ENCODE measurements at places on chromosomes 13 and 19. TPM values are rescaled to one million over a fixed set of nuclear protein-coding genes. Genes with fewer than 3 reads are reported as not detected.

Gene PPP1R15A
- total RNA-seq, result 15.8 TPM

Gene GSX1
- total RNA-seq, result not detected

Gene SUGP1
- total RNA-seq, result 38.6 TPM

DNA sequence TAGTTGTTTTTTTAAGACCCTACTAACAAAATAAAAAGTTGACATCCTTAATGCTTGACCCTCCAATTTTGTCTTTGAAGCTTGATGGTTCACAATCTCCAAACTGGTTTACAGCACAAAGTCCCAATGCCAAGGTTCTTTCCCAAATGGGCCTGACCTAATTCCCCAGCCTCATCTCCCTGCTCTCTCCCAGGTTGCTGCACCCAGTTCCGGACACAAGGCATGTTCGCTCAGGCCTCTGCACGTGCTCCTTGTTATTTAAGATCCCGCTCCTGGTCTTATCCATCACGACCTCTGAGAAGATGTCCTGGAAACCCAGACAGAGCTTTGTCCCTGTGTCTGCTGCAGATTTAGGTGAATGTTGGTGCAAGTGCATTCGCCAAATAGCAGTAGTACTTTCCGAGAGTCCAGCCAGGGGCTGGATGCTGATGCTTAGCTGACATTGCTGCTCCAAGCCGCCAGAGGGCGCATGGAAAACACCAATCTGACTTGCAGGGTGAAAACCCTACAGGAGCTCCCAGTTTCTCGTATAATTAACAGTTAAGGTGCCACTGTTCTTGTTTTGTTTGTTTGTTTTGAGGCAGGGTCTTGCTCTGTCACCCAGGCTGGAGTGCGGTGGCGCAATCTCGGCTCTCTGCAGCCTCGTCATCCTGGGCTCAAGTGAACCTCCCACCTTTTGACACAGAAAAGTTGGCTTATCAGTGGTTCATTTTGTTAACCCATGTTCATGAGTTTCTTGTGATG is 18.5 kb downstream of the LYPD3 start:
- H3K36me3 ChIP-seq, result no peaks in the 10 kb centered on the region
- no peak overlapping the region for H3K27ac ChIP-seq
- no peaks in the 10 kb centered on the region for H3K4me1 ChIP-seq
- no peaks in the 10 kb centered on the region for H3K27me3 ChIP-seq
- DNase-seq, result peak; percentile 89

- peak; percentile 86 for DNase-seq
- peaks cover 10% of the 10 kb centered on the region for H3K4me1 ChIP-seq
- no peaks in the 10 kb centered on the region for H3K36me3 ChIP-seq
- no peak overlapping the region for H3K27ac ChIP-seq
- no peaks in the 10 kb centered on the region for H3K27me3 ChIP-seq
Observed at GRCh38 chr13:40993987-40994386, 25.1 kb downstream of the ELF1 start.

DNA sequence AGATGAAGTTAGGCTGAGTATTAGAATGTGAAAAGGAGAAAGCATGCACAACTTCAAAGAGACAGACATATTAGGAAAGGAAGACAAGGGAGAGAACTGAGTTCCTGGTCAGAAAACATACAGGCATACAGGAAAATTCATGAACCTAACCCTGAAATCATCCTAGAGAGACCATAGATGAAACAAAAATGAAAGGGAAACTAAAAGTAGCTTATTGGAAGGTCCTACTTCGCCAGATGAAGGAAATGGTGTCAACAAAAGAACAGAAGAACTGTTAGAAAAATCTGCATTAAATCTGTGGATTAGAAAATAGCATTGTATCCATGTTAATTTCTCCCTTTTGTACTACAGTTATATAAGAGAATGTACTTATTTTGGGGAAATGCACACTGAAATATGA is 169.0 kb upstream of the UFM1 start:
- no peak overlapping the region for H3K4me3 ChIP-seq
- no peak overlapping the region for H3K27ac ChIP-seq
- H3K36me3 ChIP-seq, result no peaks in the 10 kb centered on the region
- no peaks in the 10 kb centered on the region for H3K4me1 ChIP-seq
- H3K27me3 ChIP-seq, result no peaks in the 10 kb centered on the region

GRCh38 chr19:46351241-46352041 is 4.6 kb downstream of the PPP5C start:
- peak; percentile 27 for DNase-seq
- H3K4me3 ChIP-seq, result no peak overlapping the region
- H3K36me3 ChIP-seq, result peaks cover 13% of the 10 kb centered on the region

DNA sequence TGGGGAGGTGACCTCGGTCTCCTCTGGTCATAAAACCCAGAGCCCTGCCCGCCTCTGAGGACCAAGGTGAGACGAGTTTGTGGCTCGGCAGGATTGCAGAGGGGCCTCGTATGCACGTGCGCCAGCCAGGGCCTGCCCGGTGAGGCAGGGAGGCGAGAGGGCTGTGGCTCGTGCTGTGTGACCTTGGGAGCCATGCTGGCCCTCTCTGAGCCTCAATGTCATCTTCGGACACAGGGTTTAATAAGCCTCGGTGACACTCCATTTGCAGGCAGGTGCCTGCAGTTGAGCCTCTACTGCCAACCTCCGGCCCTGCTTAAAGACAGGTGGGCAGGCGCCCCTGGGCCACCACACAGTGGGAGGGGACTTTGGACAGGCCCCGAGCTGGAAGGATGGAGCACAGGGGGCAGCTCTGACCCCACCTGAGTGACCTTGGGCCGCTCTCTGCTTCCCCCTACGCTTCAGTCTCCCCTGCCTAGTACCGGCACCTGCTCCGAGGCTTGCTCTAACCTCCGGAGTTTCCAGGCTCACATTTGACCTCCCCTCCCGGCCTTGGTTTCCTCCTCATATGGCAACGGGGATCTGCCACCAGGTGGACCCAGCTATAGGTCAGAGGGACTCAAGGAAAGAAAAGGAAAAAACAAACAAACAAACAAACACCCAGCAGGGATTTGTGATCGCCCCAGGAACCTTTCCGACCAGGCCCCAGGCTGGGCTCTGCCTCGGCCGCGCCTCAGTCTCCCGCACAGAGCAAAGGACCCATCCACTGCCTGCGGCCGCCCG is 3.1 kb downstream of the ZBTB7A start:
- H3K36me3 ChIP-seq, result no peaks in the 10 kb centered on the region
- H3K27me3 ChIP-seq, result peaks cover 17% of the 10 kb centered on the region
- no peak overlapping the region for H3K27ac ChIP-seq
- H3K4me3 ChIP-seq, result peak overlapping the region; percentile 84
- DNase-seq, result peak; percentile 67

DNA sequence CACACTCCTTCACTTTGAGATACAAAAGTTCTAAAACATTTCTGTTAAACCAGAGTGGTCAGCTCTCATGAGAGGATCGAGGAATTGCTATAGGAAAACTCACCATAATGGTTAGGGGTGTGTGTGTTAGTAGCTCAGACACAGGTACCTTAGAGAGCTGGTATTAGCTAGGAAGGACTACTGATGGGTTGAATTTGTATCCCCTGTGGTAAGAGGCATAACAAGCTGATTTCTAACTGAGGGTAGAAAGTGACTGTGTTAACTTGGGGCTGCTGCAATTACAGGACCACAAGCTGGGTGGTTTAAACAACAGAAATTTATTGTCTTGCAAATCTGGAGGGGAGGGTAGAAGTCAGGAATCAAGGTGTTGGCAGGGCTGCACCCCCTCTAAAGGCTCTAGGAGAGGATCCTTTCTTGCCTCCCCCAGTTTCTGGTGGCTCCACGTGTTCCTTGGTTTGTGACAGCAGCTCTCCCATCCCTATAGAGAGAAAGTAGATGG is 17.4 kb downstream of the LEUTX start:
- H3K27me3 ChIP-seq, result no peaks in the 10 kb centered on the region
- H3K4me1 ChIP-seq, result peaks cover 19% of the 10 kb centered on the region
- no peaks in the 10 kb centered on the region for H3K36me3 ChIP-seq
- H3K27ac ChIP-seq, result no peak overlapping the region
- H3K4me3 ChIP-seq, result no peak overlapping the region

DNA sequence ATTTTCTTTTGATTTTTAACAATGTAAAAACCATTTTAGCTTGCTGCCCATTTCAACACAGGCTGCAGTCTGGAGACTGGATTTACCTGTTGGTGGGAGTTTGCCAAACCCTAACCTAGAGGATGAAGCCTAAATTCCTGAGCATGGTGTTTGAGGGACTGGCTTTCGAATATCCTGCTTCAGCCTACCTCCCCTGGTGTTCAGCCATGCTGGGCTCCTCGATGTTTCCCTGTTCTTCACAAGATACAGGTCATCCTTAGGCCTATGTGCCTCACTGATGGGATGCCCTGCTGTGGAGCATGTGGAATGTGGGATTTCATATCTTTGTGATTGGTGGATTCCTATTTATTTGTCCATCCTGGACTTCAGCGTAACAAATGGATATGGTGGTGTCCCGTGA is 20.4 kb upstream of the ERCC5 start:
- H3K27me3 ChIP-seq, result no peaks in the 10 kb centered on the region
- peak; percentile 40 for DNase-seq
- H3K4me3 ChIP-seq, result no peak overlapping the region
- H3K27ac ChIP-seq, result no peak overlapping the region
- no peaks in the 10 kb centered on the region for H3K36me3 ChIP-seq

DNA sequence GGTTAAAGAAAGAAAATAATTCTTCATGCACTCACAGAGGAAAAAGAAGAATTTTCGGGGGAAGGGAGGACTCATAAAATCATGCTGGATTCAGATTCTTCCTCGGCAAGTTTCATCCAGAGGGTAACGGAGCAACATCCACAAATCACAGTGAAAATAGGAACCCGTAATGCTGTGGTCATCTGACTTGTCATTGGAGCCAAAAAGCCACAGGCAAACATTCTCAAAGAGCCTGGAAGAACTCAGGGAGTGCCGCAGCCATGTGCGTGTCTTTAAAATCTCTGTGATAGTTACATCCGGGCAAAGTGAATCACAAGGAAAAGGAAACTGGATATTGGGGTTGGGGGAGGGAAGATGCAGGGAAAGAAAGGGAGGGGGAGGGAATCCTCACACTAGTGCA is 33.0 kb upstream of the VSTM2B start:
- peaks cover 14% of the 10 kb centered on the region for H3K4me1 ChIP-seq
- no peak overlapping the region for H3K4me3 ChIP-seq
- no peaks in the 10 kb centered on the region for H3K36me3 ChIP-seq
- no peak overlapping the region for H3K27ac ChIP-seq

- H3K4me3 ChIP-seq, result no peak overlapping the region
- H3K4me1 ChIP-seq, result peaks cover 8% of the 10 kb centered on the region
- peak; percentile 73 for DNase-seq
- H3K27ac ChIP-seq, result no peak overlapping the region
Observed at GRCh38 chr19:2922987-2923386, 21.8 kb downstream of the ZNF77 start.
